Trophoblast cell (in vitro differentiated cells and primary cell): ENCODE measurements at places on chromosomes 12 and 14.

DNA sequence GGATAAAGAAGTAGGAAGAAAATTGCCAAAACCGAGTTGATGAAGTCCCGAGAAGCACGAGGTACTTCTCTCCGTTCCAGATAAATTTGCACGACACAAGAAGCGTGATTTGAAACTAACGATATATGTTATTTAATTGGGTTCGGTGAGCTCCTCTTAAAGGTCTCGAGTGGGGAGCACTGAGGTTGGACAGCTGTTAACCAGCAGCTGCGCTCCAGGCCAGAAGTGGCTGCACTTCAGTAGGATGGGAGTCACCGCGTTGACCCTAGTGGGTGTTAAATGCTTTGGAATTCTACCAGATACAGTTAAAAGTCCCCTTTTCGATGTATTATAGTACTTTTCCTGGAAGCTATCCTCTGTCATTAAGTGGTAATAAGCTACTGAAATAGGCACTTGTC is 953 bp upstream of the DCAF5 start:
- no peak for DNase-seq

- DNase-seq, result peak; percentile 0
Measured at GRCh38 chr14:46404865-46405811, 246.4 kb downstream of the RPL10L start.

DNA sequence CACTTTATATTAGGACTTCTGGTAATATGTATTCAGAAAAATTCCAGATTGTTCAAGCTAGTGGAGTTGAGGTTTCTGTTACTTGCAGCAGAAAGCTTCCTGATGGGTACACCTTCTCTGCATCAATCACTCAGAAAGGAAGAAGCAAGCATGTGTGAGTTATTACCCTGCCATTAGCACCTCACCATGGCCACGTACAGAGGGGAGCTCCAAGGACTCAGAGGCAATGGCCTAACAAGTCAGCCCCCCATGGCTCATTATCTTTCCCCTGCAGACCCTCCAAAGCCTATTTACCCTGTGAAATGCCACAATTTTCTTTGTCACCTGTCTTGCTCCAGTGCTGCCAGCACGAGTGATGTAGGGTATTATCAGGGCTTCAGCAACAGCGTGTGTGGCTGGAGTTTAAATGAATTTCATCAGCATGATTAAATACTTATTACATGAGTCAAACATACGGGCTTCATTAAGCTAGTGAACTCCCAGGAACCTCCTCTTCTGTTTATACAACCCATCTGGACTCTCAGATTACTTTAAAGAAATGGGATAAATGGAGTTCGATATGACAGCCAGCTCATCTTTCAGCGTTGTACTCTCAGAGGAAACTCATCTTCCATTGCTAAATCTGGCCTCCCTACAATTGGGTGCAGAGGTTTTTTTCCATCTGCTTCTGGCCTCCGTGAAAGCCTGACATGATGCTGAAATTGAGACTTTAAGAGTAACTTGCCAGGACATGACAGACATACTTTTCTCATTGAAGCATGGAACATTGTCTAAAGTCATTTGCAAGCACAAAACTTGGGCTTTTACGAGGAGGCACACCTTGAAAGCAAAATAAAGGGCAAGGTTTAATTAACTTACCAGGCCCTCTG is 135.9 kb downstream of the TMEM30B start:
- DNase-seq, result no peak

DNA sequence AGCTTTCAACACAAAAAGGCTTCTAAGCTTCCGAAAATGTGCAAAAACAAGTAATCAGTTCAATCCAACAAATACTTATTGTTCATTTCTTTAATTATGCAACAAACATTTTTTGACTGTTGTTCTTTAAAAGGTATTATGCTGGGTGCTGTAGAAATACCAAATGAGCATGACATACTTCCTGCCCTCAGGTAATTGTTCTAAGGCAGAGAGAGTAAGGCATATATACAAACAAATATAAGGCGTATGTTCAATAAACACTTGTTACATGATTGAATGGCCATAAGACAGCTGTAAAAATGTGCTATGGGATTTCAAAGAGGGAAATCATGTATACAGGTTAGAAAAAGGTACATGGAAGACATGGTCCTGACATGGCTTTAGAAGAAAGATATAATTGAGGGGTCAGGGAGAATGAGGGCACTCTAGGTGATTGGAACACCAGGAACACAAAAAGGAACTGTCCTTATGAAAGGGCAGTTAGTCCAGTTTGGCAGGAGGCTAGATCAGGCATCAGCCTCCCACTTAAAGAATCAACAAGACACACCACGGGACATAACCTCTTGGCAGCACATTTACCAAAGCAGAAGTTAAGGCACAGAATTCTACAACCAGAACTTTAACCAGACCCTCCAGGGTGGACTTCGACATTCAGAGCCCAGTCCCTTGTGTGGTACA is 135.8 kb upstream of the SCAF11 start:
- DNase-seq, result peak; percentile 41

GRCh38 chr14:58944968-58945356 is 243.5 kb upstream of the DAAM1 start:
- no peak for DNase-seq

GRCh38 chr12:45138609-45139008 is 77.3 kb upstream of the ANO6 start:
- no peak for DNase-seq

DNA sequence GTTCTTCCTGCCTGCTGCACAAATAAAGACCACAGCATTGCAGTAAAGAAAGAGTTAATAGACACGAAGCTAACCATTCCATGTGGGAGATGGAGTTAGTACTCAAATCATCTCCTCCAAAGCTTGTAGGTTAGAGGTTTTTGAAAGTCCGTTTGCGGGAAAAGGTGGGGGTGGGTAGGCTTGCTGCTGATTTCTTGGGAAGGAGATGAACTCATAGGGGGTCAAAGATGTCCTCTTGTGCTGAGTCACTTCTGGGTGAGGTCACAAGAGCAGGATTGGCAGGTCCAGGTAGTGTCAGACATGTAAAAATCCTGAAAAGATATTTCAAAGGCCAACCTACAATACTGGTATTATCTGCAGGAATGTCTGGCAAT is 66.4 kb downstream of the PTHLH start:
- DNase-seq, result peak; percentile 90

GRCh38 chr12:83700838-83701237 is 1014.1 kb downstream of the TMTC2 start:
- no peak for DNase-seq

DNA sequence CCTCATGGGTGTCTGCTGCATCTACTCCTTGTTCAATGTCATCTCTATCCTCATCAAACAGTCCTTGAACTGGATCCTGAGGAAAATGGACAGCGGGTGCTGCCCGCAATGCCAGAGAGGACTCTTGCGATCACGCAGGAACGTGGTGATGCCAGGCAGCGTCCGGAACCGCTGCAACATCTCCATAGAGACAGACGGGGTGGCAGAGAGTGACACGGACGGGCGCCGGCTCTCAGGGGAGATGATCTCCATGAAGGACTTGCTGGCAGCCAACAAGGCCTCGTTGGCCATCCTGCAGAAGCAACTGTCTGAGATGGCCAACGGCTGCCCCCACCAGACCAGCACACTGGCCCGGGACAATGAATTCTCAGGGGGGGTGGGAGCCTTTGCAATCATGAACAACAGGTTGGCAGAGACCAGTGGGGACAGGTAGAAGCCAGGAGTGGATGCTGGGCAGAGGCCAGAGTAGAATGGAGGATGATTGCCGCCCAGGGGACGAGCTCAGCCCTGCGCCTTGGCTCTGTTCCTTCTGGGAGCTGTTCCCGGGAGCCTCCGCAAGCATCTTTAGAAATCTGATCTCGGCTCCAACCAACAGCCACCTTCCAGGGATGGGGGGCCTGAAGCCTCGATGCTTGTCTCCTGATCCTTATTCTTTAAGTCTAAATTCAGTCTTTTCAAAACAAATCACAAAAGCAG is 71.6 kb upstream of the PSMC1 start:
- DNase-seq, result no peak

DNA sequence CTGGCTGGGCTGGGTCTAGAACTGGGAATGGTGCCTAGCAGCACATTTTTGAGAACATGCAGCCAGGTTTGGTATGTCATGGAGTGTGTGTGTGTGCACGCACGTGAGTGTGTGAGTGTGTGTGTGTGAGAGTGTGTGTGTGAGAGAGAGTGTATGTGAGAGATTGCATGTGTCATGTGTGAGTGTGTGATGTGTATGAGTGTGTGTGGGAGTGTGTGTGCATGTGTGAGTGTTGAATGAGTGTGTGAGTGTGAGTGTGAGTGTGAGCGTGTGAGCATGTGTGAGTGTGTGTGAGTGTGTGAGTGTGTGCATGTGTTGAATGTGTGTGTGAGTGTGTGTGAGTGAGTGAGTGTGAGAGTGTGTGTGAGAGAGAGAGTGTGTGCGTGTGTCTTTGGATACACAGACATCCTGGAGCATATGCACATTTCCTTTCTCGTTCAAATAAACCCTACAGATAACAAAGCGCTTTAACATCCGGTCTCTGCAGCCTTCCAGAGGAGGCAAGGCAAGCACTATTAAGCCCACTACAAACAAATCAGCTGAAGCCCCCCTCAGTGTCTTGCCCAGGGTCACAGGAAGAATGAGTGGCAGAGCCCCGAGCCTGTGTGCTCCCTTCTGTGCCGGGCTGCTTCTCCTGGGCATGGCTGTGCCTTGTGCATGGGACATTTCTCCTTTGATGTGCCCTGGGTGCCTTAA is 108.7 kb upstream of the ETV6 start:
- DNase-seq, result no peak

DNA sequence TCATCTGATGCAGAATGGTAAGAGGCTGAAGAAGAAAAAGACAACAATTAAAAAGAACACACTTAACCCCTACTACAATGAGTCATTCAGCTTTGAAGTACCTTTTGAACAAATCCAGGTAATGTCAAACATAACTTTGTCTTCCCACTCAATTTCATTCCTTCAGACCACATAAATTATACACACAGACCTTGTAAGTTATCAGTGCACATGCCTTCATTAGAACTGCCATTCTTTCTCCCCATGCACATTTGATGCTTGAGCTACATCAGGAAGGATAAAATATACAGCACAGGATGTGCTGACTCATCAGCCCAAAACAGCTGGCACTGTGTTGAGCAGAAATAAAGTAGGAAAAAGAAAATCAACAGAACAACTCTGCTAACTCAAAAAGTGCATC is 246.7 kb downstream of the PAWR start:
- no peak for DNase-seq

DNA sequence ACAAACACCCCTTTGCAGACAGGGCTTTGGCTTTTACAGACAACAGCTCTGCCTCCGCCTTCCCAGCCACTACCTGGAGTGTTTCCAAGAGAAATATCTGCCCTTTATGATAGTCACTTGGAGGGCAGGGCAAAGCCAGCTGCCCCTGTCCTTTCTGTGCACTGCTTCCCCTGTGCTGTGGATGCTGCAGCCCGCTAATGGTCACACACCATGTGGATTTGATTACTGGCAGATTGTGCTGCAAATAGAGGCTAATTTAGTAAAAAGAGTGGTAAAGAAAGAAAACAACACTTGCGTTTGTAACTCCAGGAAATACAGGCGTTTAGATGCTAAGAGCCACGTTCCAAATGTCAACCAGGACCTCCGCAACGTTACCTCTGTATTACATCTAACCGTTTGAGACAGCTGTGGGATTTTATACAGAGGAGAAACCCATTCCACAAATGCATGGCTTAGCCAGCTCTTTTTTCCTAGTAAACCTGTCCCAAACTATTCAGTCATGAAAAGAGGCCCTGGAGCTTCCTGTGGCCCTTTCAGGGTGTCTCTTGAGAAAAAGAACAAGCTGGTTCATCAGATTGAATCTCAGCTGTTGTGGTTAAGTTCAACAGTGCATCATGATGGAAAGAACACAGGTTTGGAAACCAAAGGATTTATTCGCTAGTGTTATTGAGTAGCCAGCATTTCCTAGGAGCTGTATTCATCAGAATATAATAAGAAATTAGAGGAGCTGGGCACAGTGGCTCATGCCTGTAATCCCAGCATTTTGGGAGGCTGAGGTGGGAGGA is 30.1 kb upstream of the PWP1 start:
- no peak for DNase-seq

DNA sequence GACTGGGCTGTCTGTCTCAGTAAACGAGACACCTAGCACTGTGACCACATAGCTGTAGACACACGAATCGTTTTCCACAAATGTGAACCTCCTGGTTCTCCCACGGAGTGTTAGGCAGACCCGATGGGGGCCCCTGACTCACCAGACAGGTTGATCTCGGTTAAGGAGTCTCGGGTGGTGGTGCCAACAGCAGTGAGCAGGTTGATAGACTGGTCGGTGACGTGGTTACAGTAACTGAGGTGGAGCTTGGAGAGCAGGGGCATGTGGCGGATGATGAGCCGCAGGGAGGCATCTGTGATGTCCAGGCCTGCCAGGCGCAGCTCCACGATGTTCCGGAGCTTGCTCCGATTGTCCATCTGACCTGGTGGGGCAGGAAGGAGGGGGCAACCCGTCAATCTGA is 39.8 kb downstream of the RNF34 start:
- no peak for DNase-seq

- peak; percentile 90 for DNase-seq
Measured at GRCh38 chr14:103103461-103104388, 9.2 kb downstream of the EXOC3L4 start.

GRCh38 chr14:59832653-59833294 is 37.8 kb downstream of the RTN1 start:
- DNase-seq, result no peak

- DNase-seq, result no peak
Measured at GRCh38 chr12:101854747-101855146, 22.6 kb upstream of the DRAM1 start.

GRCh38 chr12:97267594-97268202 is 194.9 kb upstream of the RMST start:
- DNase-seq, result peak; percentile 68

- peak; percentile 42 for DNase-seq
Measured at GRCh38 chr14:101223561-101224162, 320.1 kb upstream of the RTL1 start.

- no peak for DNase-seq
Measured at GRCh38 chr12:104815935-104816334, 142.2 kb downstream of the SLC41A2 start.

GRCh38 chr12:20463913-20464524 is 95.7 kb downstream of the PDE3A start:
- DNase-seq, result peak; percentile 38

- no peak for DNase-seq
Measured at GRCh38 chr12:49944046-49944445, 6.5 kb upstream of the AQP2 start.

GRCh38 chr12:91507754-91508153 is 325.1 kb upstream of the DCN start:
- no peak for DNase-seq

GRCh38 chr12:76106631-76107030 is 22.1 kb upstream of the NAP1L1 start:
- DNase-seq, result no peak

- DNase-seq, result no peak
Measured at GRCh38 chr14:49134940-49135339, 451.2 kb downstream of the RPS29 start.

DNA sequence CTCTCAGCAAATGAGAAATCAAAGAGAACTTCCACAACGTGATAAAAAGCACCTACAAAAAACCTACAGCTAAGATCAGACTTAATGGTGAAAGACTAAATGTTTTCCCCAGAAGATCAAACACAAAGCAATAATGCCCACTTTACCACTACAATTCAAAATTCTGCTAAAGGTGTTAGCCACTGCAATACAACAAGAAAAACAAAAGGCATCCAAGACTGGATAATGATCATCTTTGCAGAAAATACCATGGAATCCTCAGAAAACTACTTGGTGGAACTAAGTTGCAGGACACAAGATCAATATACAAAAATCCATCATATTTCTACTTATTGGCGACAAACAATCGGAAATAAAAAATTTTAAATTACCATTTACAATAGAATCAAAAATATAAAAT is 6.5 kb downstream of the DDX24 start:
- DNase-seq, result no peak

- no peak for DNase-seq
Measured at GRCh38 chr12:118781692-118782091, 199.6 kb upstream of the SRRM4 start.

- DNase-seq, result no peak
Measured at GRCh38 chr14:94021416-94022157, 4.6 kb upstream of the OTUB2 start.
